ENCODE measurements at places on chromosomes 6 and 20.

- DNase-seq, result no peak
Observed at GRCh38 chr6:148311966-148312669, 30.5 kb upstream of the SASH1 start.

DNA sequence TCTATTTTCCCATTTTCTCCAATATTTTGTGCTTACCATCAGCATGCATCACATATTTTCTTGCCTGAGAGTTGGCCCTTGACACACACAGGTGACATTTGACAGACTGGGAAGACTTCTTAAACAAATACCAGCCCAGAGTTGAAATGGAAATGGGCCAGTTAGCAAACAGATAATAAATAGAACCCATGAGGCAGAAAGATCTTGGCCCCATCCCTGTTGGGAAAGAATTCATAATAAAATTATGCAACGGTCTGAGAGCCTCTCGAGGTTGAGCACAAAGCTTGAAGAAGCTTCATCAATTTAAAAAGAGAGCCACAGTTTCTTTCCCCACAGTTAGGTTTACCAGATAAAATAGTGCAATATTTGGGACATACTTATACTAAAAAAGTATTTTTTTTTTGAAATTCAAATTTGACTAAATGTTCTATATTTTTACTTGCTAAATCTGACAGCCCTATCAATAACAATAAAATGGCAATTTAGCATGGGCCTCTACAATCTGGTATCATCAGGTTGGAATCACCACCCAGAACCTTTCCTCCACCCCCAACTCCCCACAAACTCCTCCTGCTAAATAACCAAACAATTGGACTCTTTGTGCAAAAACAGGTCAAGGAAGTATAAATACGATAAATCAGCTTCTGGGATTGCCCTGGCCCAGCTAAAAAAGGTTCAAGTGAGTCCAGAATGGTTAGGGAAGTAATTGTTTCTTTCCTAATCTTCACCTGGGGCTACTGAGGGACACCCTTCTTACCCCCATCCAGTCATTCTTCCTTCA lies 129.8 kb downstream of the CD164 start:
- no peak for DNase-seq

GRCh38 chr6:106155219-106155830 lies 69.2 kb downstream of the PRDM1 start:
- no peak for DNase-seq

GRCh38 chr6:168518348-168518745 lies 77.4 kb downstream of the SMOC2 start:
- DNase-seq, result no peak

DNA sequence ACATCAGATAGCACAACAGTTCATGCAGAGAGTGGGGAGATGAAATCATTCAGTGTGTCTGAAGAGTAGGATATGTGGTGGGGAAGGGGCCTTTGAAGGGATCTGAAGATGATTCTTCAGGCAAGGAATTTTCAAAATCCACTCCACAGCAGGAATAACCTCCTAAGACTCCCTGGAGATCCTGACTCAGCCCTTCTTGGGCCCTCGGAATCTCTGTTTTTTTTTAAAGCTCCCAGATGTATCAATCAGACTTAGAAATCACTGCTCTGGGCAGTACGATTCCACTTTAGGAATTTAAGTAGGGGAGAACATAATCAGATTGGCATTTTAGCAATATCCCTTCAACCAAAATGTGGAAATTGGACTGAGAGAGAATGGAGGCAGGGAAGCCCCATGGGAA lies 55.5 kb downstream of the RIOK1 start:
- DNase-seq, result no peak

DNA sequence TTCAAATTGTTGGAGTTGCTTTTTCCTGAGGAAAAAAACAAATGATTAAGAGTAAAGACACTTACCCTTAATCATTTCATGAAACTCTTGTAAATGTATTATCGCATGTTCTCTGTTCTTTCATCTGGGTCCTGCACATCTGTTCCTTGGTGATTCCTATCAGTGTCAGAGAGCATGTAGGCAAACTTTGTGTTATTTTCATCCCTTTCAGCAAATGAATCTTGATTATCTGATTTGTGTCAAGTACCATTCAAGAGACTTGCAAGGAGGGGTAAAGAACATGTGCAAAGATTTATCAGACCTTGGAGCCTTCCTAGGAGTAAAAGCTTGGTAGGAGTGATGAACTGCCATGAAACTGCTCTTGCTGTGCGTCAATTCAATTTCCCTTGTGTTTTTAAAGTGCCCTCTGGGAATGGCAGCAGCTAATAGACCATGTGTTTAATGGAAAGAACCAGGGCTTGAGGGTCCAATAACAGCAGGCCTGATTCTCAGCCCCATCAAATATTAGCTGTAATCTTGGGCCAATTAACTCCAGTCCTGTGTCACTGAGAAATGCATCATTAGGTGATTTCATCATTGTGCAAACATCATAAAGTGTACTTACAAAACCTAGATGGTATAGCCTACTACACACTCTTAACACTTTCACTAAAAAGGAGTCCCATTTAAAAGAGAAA lies 118.9 kb upstream of the CEP85L start:
- no peak for DNase-seq

DNA sequence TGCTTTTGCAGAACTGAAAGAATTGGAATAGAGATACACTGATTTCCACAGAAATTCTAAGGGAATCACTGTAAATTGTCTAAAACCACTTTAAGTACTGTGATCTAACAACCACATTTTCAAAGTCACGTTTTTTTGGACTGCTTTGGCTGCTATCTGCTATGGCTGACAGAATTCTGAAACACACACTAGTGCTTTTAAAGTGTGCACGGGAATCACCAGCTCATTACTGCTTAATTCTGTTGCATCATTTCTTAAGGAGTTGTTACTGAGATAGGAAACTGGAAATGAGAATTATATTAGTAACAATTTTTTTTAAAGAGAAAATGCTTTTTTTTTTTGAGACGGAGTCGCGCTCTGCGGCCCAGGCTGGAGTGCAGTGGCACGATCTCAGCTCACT lies 716.5 kb upstream of the NRSN1 start:
- DNase-seq, result no peak

All from HTR-8/SVneo (cell line).